ENCODE measurements at places on chromosomes 5 and 9. TPM values are rescaled to one million over a fixed set of nuclear protein-coding genes. Genes with fewer than 3 reads are reported as not detected.

The NTRK2 gene
- not detected for total RNA-seq

The CCL21 gene
- total RNA-seq: not detected

The HRCT1 gene
- total RNA-seq: 2.0 TPM

The CATSPER3 gene
- not detected for total RNA-seq

The RACK1 gene
- total RNA-seq: 3,694 TPM

The SPATA31A3 gene
- not detected for total RNA-seq

The CDX1 gene
- not detected for total RNA-seq

The EGFLAM gene
- 1.7 TPM for total RNA-seq

The SERINC5 gene
- total RNA-seq: 11.1 TPM

The CTXN3 gene
- not detected for total RNA-seq

The SPINK5 gene
- 0.13 TPM for total RNA-seq

The MLANA gene
- total RNA-seq: not detected

The CTSV gene
- total RNA-seq: 1.2 TPM

The TCF7 gene
- total RNA-seq: 0.57 TPM
